Head of caudate nucleus (tissue), 42 donors: ENCODE measurements at places on chromosomes 2 and 18.

DNA sequence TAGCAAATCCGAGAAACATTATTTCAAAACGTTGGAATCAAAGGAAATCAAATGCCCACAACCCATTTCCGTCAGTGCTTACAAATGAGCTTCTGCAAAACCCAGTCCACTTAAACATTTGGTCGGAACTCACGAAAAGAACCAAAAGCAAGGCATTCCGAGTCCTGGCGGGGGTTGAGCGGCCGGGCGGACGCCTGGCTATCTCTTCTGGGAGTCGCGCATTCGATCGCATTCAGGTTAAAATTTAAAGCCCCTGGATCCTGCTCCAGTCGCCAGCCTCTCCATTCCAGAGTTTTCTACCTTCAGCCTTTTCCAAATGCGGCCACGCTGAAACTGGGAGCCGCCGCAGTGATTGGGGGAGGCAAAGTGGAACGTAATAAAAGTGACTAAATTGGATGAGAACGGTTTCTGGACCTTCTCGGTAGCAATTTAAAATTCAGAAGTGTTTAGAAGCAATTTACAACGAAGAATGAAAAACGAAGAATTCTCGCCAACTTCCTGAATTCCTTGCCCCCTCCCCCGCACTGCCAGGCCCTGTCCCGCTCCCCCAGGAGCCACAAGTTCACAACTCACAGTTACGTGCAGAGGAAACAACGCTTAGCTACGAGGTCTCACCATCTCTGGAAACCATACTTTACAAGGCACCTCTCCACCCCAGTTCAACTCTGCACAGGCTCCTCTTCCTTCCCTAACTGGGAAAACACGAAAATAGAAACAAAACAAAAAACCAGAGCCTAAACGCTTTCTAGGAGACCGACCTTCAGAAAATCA, 1.7 kb upstream of the GATA6 start:
- DNase-seq = no peak

GRCh38 chr2:60379684-60380083, 173.8 kb downstream of the BCL11A start:
- no peak for DNase-seq

DNA sequence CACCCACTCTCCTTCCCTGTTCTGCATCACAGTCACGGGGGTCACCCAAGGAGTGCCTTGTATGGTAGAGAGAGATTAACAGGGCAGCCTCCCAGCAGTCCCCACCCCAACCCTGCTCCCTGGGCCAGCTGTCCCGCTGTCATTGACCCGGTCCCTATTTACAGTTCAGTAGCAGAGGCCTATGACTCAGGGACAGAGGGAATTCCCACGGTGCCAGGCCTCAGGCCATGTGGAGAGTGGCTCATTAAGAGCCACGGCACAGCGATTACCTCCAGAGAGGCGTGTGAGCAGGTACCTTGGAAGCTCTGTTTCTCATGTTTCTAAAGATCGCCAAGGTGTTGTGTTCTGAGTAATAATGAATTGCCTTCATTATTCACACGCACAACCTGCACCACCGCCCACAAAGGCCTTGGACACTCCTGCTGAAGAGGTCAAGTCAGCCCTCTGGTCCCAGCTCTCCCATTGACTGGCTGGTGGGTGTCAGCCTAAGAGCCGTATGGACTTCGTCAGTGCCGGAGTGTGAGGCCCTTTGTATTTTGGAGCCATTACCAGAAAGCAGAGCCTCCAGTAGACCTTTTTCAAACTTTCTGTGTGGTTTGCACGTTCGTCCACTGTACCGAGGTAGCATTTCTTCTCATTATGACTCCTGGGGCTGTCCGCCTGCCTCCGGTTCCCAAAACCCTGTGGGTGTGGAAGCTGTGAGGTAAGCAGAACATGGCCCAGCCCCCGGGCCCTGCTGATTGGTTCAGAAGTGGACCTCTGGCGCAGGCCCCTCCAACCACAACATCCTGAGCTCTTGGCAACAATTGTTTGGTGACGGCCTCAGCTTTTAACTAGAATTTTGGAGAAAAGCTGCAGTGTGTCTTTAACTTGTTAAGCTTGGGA, 47.0 kb downstream of the SERTAD2 start:
- peak; percentile 40 for DNase-seq

DNA sequence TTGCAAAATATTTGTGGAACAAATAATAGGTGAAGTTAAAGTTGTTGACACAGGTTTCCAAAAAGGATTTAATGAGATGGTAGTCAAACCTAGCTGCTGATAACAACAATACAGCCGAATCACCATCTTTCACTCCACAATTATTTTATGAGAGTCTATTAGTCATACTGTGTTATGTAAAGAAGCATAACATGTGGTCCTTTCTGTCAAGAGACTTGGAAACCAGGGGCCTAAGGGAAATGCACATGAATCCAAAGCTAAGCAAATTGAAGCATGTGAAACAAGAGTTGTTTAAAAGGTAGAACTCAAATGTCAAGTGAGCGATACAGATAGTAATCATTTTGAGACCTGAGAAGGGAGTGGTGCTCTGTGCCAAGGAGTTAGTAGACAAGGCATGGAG, 16.0 kb downstream of the CD28 start:
- no peak for DNase-seq

GRCh38 chr18:42072407-42072806, 117.4 kb downstream of the PIK3C3 start:
- DNase-seq = no peak
